ENCODE measurements at places on chromosomes 16 and 17.

DNA sequence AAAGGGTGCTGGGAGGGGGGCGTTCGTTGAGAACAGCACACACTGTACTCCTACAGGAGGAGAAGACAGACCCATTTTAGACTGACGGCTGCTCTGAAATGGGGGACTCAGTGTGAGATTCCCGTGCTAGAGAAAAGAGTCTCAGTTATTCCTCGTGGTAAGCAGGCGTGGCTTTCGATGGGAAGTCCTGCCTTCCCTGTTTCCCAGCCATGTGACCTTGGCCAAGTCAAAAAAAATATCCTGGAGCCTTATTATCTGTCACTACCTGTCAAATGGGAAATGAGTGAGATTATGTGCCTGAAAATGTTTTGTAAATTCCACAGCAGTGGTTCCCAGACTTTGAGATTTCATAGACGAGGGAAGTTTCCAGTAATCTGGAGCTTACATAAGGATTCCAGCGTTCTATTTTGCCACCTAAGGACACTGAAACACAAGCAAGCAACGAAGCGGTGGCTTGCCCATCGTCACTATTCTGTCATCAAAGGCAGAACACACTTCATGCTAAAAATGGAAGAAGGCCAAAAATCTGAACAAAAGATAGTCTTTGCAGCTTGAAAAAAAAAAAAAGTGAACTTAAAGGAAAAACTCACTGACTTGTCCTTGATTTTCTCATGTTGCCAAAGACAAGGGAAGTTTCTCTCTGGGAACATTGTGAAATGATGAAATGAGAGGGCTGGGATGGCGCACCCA is 253.4 kb upstream of the RPL38 start:
- no peak for DNase-seq

- DNase-seq: no peak
These were observed 906 bp upstream of the FOXL1 start for GRCh38 chr16:86577314-86577971.

GRCh38 chr16:1772908-1773702 is at the start of gene MRPS34:
TSS of gene MRPS34 (minus strand) at chr16:1773134. CDS start at chr16:1773119, 15 bp downstream.
- DNase-seq: no peak

DNA sequence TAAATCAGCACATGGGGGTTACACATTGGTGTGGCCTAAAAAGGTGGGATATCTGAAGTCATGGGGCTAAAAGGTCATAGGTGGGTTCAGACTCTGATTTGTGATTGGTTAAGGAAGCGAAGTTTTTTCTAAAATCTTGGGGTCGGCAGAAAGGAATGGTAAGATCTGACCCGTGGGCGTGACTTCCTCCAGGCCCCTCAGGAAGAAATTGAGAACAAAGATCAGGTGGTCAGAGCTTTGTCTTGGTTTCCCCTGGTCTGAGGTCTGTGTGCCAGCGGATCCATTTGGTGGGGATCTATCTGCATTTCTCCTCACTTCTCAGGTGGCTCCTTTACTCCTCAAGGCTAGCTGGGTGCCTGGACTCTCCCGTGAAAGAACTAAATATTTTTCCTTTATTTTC is 302.8 kb downstream of the ABCC12 start:
- no peak for DNase-seq

DNA sequence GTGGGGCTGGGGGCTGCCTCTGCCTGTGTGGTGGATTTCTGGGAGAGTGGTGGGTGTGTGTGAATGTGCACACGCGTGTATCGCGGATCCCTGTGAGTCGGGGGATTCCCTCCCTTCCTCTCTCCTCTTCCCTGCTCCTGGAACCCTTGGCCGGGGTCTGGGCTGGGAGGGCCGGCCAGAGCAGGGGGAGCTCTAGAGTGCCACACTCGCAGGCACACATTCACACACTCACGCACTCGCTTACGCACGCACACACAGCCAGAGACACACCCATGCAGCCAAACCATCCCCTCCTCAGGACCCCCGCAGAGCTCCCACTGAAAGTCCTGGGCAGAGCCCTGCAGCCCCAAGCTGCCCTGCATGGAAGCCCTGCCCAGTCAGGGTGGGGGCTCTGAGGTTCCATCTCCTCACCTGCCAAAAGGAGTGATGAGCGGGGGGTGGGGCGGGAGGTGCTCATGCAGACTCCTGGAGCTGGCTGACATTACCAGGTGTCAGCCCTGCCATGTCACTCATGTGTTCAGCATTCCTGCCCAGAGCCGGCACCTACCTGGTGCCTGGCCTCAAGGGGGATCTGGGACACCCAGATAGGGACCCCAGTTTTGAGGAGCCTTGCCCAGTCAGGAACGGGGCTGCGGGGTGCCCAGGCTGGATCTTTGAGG is 1.9 kb downstream of the NECAB2 start:
- DNase-seq: no peak

DNA sequence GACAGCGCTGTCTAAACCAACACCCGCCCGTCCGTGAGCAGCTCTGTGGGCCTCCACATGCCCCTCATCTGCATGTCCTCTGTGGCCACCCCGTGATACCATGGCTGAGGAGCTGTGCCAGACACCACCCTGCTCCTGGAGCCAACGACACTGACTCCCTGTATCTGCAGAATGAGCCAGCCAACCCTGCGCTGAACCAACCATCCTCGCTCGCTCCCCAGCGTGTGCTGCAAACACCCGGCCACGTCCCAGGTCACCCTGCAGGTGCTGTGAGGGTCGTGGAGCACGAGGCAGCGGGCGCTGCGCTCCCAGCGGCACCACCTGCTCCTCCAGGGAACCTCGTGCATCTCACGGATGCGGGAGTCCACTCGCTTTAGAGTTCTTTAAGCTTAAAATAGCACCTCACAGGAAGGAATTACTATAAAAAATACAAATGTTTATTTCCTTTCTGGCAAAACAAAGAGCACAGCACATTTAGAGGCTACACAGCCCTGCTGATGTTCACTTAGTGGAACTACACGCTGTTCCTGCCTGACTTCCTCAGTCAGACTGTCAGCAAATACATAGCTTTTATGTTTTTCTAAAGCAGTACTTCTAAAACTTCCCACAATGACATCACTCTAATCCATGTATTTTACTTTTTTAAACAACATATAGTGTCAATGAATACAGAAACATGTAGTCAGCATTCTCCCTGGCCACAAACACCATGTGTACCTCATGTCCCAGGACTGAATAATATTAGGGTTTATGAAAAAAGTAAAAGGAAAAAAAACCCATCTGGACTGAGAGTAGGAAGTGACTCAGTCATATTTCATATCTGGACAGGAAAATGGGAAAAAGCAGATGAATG is 43.5 kb downstream of the MAP1LC3B start:
- no peak for DNase-seq

GRCh38 chr16:85858984-85859817 is 39.8 kb upstream of the IRF8 start:
- DNase-seq: no peak

DNA sequence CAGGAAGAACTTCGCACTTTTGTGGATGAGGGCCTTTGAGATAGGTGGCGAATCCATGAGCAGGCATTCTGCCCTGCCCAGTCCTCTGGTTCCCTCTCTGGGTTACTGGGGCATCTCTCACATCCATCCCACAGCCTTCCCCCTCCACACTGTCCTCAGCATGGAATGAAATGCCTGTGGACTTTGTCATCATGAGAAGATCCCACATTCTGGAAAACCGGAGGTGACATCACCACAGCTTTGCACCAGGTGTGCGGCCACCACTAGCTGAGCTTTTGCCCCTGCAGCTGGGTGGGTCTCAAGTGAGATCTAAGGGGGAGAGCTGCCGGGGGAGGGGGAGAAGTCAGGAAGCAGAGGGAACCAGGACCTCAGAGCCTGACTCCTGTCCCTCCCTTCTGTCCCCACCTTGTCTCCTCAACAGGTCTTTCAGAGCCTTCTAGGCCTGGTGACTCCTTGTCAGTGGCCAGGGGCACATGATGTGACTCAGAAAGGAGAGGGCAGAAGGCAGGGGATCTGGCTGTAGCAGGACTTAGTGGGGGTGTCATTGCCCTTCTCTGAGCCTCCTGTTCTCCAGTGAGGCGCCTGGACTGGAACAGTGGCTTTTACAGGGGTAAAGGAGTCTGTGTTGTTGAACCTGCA is 40.0 kb upstream of the DLX4 start:
- no peak for DNase-seq

DNA sequence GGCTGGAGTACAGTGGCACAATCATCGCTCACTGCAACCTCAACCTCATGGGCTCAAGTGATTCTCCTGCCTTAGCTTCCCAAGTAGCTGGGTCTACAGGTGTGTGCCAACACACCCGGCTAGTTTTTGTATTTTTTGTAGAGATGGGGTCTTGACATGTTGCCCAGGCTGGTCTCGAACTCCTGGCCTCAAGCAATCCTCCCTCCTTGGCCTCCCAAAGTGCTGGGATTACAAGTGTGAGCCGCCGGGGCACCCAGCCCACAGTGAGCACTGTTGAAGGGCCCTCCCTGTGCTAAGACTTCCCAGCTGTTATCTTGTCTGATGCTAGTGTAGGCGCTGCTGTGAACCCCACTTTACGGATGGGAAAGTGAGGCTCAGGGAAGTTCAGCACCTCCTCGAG is 8.0 kb downstream of the CASKIN1 start:
- DNase-seq: no peak

All from esophagus squamous epithelium (tissue), 5 donors.